ENCODE measurements at places on chromosomes 4 and X. TPM values are rescaled to one million over a fixed set of nuclear protein-coding genes. Genes with fewer than 3 reads are reported as not detected.

The SPANXA2 gene
- not detected for total RNA-seq

DNA sequence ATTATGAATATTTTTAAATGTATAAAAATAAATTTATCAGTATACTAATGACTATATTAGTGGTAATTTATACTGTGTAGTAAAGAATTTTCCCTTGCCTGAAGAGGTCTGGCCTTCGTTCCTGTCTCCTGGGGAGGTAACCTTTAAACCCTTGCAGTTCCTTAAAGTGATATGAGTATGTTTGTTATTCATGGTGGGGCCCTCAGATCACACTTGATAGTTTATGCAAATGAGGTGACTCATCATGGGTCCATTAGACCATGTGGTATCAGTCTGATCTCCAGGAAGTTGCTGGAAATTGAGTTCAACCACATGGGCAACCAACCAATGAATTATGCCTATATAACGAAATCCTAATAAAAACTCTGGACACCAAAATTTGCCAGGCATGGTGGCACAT is 904.1 kb downstream of the RPA4 start:
- no peak for DNase-seq

The ENPP6 gene
- total RNA-seq, result 5.8 TPM

DNA sequence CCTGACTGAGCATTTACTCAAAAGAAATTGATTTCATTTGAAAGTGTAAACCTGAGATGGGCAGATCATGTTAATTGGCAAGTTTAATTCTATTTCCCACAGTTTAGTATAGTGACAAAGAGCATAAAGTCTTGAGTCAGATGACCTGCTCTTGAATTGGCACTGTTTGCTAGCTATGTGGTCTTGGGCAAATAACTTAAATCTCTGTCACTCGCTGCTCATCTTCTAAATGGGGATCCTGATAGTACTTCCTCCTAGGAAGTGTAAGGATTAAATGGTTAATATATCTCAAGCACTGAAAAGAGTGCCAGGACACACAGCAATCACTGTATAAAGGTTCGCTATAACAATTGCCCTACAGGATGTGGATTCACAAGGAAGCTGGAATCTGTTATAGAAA is 242.8 kb upstream of the JADE1 start:
- no peak for DNase-seq

The LANCL3 gene
- total RNA-seq, result 1.5 TPM
